ENCODE measurements at places on chromosomes 5 and 9.

GRCh38 chr5:62284946-62285891 is 20.8 kb upstream of the KIF2A start:
- DNase-seq: no peak

GRCh38 chr5:59351076-59351794 is 542.3 kb downstream of the PDE4D start:
- DNase-seq: no peak

DNA sequence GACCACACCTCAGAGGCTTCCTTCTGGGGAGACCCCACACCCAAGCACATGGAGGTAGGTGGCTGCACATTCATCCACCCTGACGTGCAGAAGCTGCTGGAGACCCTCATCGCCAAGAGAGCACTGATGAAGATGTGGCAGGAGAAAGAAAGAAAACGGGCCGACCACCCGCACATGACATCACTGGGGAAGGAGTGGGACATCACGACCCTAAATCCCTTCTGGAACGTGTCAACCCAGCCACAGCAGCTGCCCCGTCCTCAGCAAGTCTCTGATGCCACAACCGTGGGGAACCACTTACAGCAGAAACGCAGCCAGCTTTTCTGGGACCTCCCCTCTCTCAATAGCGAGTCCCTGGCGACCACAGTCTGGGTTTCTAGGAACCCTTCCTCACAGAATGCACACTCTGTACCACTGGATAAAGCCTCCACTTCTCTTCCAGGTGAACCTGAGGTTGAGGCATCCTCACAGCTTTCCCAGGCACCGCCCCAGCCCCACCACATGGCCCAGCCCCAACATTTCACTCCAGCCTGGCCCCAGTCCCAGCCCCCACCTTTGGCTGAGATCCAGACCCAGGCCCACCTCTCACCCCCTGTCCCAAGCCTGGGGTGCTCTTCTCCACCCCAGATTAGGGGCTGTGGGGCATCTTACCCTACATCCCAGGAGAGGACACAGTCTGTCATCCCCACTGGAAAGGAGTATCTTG is 3.0 kb downstream of the SPATA31E1 start:
- DNase-seq: no peak

DNA sequence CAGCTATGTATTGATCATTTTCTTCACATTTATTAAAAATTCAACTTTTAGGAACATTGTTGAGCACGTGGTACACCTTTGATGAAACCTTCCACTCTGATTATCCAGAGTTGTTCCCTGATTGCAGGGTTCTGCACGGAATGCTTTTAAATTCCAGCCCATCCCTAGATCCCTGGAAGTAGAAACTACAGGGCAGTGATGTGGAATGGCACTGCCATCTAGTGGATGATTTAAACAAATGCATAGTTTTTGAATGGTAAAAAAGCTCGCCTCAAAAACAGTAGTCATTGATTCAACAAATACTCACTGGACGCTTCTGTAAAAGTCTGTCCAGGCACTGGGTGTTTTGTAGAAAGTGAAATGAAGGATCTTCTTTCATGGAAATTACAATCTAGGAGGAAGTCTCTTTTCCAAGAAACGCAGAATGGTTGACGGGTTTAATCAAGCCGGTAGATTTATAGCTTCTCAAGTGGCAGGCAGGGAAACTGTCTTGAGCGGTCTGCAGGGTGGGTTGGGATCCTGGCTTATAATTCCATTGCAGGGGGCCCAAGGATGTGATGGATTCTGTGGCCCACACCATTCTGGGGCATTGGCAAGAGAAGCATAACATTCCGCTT is 118.4 kb downstream of the ARHGAP26 start:
- no peak for DNase-seq

GRCh38 chr9:38046661-38047300 is 22.2 kb downstream of the SHB start:
- no peak for DNase-seq

DNA sequence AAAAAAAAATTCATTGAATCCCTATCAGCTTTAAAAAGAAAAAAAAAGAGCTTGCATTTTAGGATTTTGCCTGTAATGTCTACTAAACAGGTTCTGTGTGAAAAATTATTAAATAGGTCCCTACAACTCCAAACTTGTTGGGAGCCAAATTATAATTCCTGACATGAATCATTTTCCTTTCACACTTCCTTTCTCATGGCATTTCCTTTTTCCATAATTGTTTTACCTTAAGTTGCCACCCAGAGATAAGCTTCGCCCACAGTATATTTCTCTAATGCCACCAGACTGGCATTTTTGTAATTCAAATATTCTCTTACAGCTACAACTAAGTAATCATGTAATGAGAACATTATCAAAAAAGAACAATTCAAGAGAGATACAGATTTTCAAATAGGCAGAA is 348.8 kb downstream of the EFNA5 start:
- DNase-seq: no peak

GRCh38 chr5:105903069-105903468 is 1767.7 kb downstream of the EFNA5 start:
- DNase-seq: no peak

GRCh38 chr5:132526974-132527564 is 16.3 kb downstream of the IL5 start:
- DNase-seq: no peak

GRCh38 chr9:95481000-95481399 is 35.8 kb downstream of the PTCH1 start:
- no peak for DNase-seq

- no peak for DNase-seq
These were observed 30.4 kb downstream of the ELP1 start for GRCh38 chr9:108903420-108904103.

DNA sequence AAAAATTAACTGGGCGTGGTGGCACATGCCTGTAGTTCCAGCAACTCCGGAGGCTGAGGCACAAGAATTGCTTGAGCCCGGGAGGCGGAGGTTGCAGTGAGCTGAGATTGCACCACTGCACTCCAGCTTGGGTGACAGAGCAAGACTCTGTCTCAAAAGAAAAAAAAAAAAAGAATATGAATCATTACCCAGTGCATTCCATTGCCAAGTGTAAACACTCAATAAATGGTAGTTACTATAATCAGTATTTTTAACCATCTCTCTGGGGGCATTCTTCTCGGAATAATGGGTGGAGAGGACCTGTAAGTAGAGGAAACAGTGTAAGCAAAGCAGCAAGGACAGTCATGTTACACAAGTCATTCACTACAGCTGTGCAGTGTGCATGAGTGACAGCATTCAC is 13.8 kb upstream of the RANBP17 start:
- DNase-seq: no peak

- DNase-seq: no peak
These were observed 34.2 kb downstream of the CDK7 start for GRCh38 chr5:69268899-69269298.

GRCh38 chr5:82106207-82106606 is 134.4 kb downstream of the ATG10 start:
- DNase-seq: no peak

DNA sequence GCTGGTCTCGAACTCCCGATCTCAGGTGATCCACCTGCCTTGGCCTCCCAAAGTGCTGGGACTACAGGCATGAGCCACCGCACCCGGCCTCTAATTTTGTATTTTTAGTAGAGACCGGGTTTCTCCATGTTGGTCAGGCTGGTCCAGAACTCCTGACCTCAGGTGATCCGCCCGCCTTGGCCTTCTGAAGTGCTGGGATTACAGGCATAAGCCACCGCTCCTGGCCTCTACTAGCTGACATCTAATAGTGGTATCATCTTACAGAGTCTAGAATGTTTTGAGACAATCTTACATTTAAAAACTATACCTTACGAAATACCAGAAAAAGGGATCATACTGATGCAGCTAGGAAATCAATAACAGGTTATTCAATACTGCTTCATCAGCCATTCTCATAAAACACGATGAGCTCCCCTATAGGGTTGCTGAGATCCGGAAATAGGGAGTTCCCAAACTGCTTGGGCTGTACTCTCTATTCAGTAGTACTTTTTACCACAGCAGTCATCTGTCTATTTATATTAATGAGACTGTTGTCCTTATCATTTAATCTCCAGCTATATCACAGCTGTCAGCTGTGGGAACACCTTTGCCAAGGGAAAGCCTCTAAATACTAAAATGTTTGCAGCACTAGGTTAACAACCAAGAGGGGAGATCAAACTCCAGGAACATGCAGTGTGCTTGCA is 8.1 kb upstream of the UBE2D2 start:
- no peak for DNase-seq

DNA sequence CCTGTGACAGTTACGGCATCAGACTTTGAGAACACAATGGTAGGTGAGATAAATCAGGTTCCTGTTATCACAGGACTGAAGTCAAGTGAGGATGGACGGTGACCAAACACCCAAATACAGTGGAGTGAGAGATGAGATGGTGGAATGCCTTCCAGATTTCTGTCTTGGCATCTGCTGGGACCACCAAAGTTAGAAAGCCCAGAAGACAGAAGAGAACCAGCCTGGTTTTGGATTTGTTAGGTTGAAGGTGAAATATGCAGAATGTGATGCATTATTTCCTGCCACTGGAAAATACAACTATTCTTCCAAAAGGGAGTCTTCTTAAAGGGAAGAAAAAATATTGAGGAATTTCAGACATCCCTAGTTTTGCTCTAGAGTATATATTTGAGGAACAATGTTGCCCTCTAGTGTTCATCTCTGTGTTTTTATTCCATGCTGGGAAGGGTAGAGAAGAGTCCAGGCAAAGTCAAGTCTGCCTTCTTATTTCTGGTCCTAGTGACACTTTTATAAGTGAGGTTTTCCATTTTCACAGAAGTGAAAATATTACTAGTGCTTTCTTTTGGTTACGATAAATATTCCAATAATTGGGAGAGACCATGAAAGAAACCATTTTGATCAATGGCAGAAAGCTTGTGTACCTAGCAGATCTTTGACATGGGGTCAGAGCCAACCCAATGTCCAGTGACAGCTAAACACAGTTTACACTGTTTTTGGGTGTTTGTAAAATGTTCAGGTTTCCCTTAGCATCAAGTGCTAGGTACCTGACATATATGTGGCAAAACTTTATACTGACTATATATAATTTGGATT is 142.3 kb upstream of the ANKH start:
- no peak for DNase-seq

DNA sequence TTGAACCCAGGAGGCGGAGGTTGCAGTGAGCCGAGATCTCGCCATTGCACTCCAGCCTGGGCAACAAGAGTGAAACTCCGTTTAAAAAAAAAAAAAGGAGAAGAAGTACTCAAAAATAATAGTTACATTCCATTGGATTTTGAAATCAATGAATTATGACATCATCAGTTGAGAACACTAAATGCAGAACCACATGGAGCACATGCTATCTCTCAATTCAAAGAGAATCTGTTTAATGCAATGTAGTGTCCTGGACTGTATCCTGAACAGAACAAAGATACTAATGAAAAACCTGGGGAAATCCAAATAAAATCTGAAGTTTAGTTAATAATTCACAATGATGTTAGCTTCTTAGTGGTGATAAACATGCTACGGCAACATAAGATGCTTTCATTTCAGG is 20.3 kb downstream of the CDC14B start:
- DNase-seq: no peak

GRCh38 chr9:108696156-108696555 is 159.6 kb downstream of the ACTL7B start:
- DNase-seq: no peak

- peak; percentile 3 for DNase-seq
These were observed 72.3 kb downstream of the SLCO4C1 start for GRCh38 chr5:102223542-102224477.

DNA sequence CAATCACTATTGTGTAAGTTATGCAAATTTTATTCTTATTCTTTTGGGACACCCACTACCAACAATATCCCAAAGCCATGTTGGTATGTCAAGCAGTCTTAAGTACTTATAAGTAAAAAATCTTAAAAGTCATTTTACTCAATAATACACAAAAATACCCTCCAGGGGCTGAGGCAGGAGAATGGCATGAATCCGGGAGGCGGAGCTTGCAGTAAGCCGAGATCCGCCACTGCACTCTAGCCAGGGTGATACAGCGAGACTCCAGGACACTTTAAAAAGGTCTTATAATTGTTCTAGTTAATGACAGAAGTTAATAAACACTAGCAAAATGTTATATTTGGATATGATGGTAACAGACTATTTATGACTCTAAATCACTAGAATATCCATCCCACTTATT is 16.8 kb downstream of the CLINT1 start:
- DNase-seq: no peak

- DNase-seq: no peak
These were observed 324.9 kb upstream of the IRX4 start for GRCh38 chr5:2207416-2208238.

DNA sequence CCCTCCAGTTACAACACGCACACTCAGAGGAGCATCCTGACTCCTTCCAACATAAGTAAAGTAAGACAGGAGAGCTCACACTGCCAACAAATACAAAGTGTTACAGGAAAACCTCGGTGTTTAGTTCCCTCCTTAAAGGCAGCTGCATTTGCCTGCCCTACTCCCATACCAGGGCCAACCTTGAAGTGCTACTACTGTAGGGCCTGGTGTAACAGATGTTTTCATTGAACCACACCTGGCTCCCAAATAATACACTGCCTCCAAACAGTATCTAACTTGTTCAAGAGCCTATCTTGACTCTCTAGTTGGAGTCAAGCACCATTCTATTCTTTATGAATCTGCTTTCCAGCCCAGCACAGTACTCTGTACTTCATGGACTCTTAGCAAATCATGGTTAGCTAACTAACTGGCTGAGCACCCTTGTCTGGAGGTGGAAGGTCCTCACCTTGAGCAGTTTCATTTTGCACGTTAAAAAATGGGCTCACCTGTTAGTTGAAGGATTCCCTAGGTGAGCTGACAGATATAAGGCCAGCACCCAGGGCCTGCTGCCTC is 34.6 kb downstream of the TTC39B start:
- no peak for DNase-seq

- DNase-seq: no peak
These were observed 4.5 kb downstream of the ADAMTS12 start for GRCh38 chr5:33887268-33887667.

DNA sequence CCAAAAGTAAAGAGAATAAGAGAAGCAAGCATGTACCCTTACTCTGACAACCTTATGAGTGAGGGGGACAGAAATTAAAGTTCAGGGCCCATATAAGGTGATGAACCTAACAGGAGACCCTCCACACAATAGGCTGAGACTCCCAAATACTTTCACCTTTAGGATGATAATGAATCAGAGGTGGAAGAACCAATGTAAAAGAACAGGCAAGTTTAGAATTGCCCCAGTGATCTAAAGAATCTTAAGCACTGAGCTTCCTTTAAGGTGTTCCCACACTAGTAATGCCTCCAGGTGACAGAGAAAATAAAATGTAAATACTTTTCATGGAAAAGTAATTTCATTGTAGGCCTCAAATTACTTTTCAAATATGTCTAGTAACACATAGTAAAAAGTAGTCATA is 8.2 kb upstream of the FAM151B start:
- DNase-seq: no peak

GRCh38 chr9:16950051-16950450 is 79.6 kb upstream of the BNC2 start:
- DNase-seq: no peak

Measured in GM18507 (cell line).